Muscle of leg (tissue), 16 donors: ENCODE measurements at places on chromosomes 12 and 14. TPM values are rescaled to one million over a fixed set of nuclear protein-coding genes. Genes with fewer than 3 reads are reported as not detected.

Gene LHX5
- polyA plus RNA-seq: not detected

- no peak for DNase-seq
These were observed 106.7 kb downstream of the ZFP36L1 start for GRCh38 chr14:68686205-68686465.

DNA sequence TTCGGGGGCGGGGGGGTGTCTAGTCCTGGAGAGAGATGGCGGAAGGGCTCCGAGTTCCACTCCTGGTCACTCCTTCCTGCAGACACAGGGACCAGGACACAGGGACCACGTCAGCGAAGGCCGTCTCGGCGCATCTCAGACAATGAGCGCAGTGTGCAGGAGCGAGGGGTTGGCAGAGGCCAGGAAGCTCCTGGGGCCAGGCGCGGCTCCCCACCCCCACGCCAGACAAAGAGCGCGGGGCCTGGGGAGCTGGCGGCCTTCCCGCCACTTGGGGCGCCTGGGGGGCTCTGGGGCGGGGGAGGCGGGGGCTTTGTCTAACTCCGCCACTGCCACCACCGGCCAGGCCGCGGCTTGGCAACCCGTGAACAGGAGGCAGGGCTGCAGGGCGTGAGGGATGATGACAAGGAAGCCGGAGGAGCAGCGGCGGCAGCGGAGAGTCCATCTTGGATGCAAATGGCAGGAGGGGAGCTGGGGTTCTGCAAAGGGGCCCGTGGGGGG, 2.2 kb downstream of the CDK2AP1 start:
- peak; percentile 90 for DNase-seq

- DNase-seq: no peak
These were observed 11.7 kb upstream of the PRB4 start for GRCh38 chr12:11321980-11322379.

Gene PDE3A
- polyA plus RNA-seq: 8.4 TPM

Gene GLRX5
- polyA plus RNA-seq: 54.7 TPM

DNA sequence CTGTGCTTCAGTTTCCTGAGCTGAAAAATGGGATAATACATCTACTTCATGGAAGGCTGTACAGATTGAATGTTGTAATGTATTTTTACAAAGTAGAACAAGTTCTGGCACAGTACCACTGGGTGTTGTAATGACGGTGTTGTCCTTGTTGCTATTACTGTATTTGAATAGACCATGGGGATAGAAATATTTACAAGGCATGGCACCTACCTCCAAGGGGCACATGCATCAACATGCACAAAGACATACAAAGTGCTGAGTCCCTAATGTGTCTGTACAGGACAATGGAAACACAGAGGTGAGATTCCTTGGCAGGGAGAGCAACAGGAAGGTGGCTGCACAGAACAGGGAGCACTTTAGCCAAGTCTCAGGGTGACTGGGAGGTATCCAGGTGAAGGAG, 930.6 kb upstream of the TMEM132C start:
- no peak for DNase-seq

Gene ACSM4
- polyA plus RNA-seq: 0.07 TPM

DNA sequence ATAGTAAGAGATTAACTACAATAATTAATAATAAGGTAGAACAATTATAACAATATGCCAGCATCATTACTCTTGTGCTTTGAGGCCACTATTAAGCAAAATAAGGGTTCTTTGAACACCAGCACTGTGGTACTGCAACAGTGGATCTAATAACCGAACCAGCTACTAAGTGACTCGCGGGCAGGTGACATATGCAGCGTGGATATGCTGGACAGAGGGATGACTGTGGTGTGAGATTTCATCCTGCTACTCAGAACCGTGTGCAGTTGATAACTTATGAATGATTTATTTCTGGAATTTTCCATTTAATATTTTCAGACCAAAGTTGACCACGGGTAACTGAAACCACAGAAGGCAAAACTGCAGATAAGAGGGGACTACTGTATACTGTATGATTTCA, 34.4 kb downstream of the BMAL2 start:
- no peak for DNase-seq

- DNase-seq: no peak
These were observed 66.9 kb upstream of the TBX3 start for GRCh38 chr12:114750917-114751316.

DNA sequence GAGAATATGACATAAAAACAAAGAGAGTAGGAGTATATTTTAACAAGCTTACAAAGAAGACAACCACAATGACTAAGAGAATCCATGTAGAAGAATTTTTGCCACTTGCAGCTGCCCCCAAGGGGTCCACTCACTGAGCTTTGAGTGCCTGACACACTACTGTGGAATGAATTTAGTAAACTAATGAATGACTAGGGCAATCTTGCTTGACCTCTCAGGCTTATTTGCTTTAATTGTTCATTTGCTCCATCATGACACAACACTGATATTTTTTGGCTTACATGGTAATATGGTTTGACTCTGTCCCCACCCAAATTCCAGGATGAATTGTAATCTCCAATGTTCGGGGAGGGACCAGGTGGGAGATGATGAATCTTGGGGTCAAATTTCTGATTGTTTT, 249.1 kb upstream of the FAR2 start:
- no peak for DNase-seq

DNA sequence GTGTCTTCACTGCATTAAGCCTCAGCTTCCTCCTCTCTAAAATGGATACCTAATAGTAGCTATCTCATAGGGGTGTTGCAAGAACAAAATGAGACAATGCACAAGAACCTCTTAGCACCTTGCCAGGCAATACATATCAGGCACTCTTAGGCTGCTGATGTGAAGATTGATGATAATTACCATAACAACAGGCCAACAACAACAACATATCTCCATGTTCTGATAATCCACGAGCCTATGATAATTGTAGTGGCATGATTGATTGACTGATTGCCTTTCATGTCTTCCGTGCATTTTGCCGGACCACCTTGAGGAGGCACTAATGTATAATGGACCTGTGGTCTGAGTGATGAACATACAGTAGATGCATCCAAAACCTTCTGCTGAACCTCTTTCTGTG, 50.7 kb upstream of the WSCD2 start:
- DNase-seq: no peak

DNA sequence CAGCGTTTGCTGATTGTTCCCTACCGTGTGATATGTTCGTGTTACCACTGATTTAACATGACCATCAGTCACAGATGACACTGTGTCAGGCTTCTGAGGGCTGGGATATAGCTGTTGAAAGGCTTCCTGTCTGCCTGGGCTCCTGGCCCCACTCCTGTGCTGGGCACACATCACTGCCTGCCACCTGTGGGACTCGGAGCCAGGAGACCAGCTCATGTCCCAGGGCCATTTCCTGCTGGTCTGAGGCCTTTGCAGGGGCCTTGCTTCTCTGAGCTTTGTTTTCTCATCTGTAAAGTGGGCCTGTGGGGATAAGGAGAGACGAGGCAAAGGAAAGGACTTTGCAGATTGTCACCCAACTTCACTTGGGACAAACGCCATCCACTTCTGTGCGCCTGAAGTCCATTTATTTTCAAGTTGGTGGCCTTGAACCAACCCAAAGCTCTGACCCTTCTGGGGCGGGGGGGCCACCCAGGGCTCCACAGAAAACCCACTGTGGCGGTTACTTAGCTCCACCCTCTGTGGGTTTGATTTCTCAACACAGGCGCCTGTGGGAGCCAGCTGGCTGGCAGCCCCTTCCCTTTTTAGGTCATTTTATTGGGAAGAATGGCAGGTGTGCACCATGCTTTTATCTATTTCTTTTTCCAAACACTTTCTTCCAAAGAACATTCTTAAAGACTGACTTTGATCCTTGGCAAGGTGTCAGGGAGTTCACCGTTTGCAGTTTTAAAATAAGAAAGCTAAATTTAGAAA, 54.1 kb downstream of the BEGAIN start:
- peak; percentile 40 for DNase-seq

DNA sequence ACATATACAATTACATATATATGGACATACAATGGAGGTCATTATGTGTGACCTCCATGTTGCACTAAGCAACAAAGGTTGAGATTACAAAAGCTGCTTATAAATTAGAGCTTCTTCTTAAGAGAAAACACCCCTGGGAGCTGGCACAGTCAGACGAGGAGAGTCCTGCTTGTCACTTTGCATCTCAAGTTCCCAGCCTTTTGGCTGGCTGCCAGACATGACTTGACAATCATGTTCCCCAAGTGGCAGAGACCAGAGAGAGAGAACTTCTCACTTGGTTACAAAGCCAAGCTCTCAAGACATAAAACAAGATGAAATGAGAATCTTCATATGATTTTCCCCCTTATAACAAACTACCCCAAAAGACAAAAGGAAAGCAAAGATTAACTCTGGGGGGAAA, 8.5 kb upstream of the SYNJ2BP start:
- DNase-seq: peak; percentile 55

DNA sequence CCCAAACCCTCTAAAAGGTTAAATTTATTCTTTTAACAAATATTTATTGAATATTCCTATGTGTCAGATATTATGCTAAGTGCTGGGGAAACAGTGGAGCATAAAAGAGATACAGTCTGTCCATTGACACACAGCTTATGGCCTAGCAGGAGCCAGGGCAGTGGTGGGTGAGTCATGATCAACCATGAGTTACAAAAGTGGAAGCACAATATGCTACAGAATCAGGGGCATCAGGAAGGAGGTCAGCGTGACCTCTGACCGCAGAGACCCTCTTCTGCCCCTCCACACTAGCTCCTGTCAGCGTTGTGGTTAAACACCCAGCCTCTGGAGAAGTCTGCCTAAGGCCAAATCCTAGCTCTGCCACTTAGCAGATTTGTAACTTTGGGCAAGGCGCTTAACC, 4.7 kb upstream of the PPP1R1A start:
- DNase-seq: no peak

Gene KRT74
- not detected for polyA plus RNA-seq

GRCh38 chr14:102909462-102909861, 13.0 kb upstream of the AMN start:
- no peak for DNase-seq

- peak; percentile 58 for DNase-seq
These were observed 815.7 kb downstream of the NRXN3 start for GRCh38 chr14:78985668-78986381.

- DNase-seq: peak; percentile 41
These were observed 54.8 kb downstream of the WNK1 start for GRCh38 chr12:807041-807735.

Gene KRT6C
- not detected for polyA plus RNA-seq

Gene SLC7A8
- 10.6 TPM for polyA plus RNA-seq

DNA sequence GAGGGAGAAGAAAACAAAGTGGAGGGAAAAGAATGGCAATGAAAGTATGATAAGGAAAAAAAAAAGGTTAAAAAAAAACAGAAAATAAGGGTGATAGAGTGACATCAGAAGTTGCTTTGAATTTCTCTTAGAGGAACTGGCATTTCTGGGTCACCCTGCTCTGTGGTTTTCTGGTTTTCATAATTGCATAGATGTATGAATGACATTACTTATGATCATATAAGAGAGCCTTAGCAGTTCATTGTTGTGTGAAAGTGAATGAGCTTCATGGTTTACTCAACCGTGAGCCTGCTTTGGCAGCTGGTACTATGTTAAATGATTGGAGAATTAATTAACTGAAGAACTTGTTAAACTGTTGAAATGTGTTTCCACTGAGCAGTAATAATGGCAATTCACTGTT, 336.4 kb upstream of the FBXO33 start:
- DNase-seq: no peak

Gene TAS2R50
- 0.16 TPM for polyA plus RNA-seq

DNA sequence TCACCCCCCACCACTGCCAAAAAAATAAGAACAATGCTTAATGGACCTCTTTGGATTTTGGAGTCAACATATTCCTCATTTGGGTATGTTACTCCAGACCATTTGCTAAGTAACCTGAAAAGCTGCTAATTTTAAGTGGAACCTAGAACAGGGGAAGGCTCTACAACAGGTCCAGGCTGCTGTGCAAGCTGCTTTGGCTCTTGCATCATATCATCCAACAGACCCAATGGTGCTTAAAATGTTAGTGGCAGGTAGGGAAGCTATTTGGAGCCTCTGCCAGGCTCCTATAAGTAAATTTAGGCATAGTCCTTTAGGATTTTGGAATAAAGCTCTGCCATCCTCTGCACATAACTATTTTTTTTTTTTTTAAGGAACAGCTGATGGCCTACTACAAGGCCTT, 132.2 kb upstream of the PMCH start:
- no peak for DNase-seq
